ENCODE measurements at places on chromosomes 12 and 14. TPM values are rescaled to one million over a fixed set of nuclear protein-coding genes. Genes with fewer than 3 reads are reported as not detected.

DNA sequence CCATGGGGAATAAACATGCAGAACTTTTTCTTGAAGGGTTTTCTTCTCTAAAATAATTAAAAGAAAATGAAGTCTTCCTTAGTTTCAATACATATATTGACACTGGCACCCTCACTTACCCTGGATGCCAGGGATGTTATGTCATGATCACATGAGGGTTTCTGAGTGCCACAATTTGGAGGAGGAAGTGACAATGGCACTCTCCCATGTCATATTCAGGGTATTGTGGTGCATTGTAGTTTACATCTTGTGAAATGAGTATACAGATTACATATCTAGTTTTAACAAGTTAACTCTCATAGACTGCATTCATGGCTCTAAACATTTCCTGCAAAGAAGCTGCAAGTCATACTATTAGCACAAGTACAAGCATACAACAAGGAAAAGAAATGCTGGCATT lies 37.7 kb downstream of the CCDC177 start:
- no peaks in the 10 kb centered on the region for H3K36me3 ChIP-seq
- peaks cover 1% of the 10 kb centered on the region for H3K4me1 ChIP-seq
- no peak overlapping the region for H3K27ac ChIP-seq
- DNase-seq, result peak; percentile 12
- H3K27me3 ChIP-seq, result peaks cover 38% of the 10 kb centered on the region

DNA sequence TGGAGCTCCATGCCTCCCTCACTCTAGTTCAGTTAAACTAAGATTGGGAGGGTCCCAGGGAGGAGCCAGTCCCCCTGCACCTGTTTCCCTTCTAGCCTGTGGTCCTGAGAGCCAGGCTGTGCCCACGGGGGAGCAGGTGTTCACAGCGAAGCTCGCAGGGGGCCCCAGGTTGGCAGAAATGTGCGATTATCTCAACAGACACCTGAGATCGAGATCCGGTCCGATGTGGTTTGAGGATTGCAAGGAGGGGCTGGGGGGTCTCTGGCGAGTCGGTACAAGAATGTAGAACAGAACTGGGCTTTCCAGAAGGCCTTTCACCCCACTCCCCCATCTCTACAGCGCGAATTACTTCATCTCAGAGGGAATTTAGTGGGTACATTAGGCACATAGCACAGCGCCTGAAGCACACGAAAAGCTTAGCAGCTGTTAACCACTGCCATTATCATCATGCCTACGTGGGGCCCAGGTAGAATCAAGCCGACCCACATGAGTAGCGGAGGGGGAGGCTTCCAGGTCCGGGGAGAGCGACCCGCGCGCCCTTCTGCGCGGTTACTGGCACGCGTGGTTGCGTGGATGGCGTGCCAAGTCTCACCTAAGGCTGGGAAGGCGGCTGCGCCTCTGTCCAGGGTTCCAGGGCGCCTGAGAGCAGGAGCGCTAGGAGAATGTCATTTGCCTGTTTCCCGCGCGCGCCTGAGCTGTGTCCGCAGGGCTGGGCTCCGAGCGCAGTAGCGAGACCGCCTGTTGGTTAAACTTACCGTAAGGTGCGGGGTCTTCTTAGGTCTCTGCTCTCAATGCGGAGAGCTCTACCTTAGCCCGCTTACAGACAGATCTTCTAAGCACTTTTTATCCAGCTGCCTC lies 1539.5 kb upstream of the TMEM132C start:
- H3K4me1 ChIP-seq, result no peaks in the 10 kb centered on the region
- no peak overlapping the region for H3K4me3 ChIP-seq
- no peak overlapping the region for H3K27ac ChIP-seq
- no peaks in the 10 kb centered on the region for H3K36me3 ChIP-seq
- DNase-seq, result no peak

DNA sequence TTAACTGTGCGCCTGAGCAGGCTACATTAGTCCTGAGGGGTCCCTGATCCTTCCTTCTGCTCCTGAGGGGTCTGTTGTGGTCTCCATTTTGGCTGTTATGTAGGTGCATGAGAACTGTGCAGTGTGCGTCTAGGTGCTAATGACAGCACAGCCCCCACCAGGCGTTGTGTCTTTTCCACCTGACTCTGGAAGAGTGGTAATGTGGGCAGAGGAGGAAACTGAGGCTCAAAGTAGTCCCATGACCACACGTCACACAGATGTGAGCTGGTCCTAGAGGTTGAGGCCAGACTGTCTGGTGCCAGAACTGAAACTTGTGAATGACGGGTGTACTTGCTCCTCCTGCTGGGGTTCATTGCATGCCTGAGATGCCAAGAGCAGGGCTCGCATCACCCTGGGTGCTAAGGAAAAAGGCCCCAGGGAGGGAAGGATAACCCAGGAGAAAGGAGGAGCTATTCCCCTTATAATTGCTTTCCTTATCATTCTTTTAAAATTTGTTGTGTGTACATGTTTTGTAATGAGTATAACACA lies 111.8 kb downstream of the SLC25A47 start:
- no peaks in the 10 kb centered on the region for H3K36me3 ChIP-seq
- H3K27me3 ChIP-seq, result no peaks in the 10 kb centered on the region
- DNase-seq, result no peak
- H3K27ac ChIP-seq, result no peak overlapping the region
- no peak overlapping the region for H3K4me3 ChIP-seq
- peaks cover 9% of the 10 kb centered on the region for H3K4me1 ChIP-seq

DNA sequence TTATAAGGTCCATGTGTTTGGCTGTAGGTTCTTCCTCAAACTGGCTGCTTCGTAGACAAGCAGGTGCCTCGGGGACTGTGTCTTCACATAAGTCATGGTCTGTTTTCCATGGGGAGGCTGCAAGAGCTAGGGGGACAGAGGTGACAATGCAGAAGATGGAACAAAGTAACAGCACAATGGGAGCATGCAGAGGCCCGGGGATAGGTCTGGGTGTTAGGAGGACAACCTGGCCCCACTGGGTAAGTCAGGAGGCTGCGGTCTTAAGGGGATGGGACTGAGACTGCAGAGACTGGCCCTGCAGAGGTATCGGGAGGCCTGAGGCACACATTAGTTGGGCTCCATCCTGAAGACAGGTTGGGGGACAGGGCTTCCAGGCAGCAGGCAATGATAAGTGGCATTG lies 88.9 kb downstream of the NTF3 start:
- H3K27me3 ChIP-seq, result no peaks in the 10 kb centered on the region
- H3K27ac ChIP-seq, result no peak overlapping the region
- H3K4me3 ChIP-seq, result no peak overlapping the region
- H3K4me1 ChIP-seq, result no peaks in the 10 kb centered on the region
- no peaks in the 10 kb centered on the region for H3K36me3 ChIP-seq
- peak; percentile 16 for DNase-seq

DNA sequence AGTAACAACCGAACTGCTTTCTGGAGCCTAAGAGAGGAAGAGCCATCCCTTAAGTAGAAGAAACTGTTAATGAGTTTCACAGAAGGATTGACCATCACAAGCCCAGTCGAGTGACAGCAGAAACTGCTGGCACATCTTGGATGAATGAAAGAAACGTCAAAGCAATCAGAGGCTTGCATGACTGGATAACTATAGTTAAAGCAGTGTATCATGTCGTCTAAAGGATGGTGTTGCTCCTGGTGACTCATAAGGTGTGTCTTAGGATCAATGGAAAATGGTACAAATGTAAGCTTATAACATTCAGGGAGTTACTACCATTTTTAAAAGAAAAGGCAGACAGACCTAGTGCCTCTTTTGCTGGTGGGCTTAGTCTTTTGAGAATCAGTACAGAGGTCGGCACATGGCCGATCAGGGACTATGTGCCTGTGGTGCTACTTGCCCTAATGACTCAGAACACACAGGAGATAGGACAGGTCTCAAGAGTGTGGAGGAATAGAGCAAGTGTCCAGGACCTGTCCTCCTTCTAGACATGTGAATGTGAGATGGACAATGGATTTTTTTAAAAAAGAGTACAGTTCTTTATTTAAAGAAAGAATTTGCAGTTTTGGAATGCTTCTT lies 55.7 kb downstream of the TMX1 start:
- no peaks in the 10 kb centered on the region for H3K36me3 ChIP-seq
- DNase-seq, result no peak
- no peaks in the 10 kb centered on the region for H3K27me3 ChIP-seq
- peaks cover 11% of the 10 kb centered on the region for H3K4me1 ChIP-seq
- H3K27ac ChIP-seq, result no peak overlapping the region

GABARAPL1 gene
- total RNA-seq, result 1.5 TPM

GRCh38 chr12:111672822-111673381 lies 12.9 kb downstream of the BRAP start:
- H3K4me1 ChIP-seq, result no peaks in the 10 kb centered on the region
- H3K4me3 ChIP-seq, result no peak overlapping the region
- H3K36me3 ChIP-seq, result peaks cover 41% of the 10 kb centered on the region
- no peak overlapping the region for H3K27ac ChIP-seq
- DNase-seq, result no peak

- no peak overlapping the region for H3K4me3 ChIP-seq
- no peaks in the 10 kb centered on the region for H3K36me3 ChIP-seq
- H3K27me3 ChIP-seq, result peaks cover 5% of the 10 kb centered on the region
- no peak for DNase-seq
- H3K27ac ChIP-seq, result no peak overlapping the region
These were observed 100.5 kb downstream of the EXOC5 start for GRCh38 chr14:57168138-57168679.

DNA sequence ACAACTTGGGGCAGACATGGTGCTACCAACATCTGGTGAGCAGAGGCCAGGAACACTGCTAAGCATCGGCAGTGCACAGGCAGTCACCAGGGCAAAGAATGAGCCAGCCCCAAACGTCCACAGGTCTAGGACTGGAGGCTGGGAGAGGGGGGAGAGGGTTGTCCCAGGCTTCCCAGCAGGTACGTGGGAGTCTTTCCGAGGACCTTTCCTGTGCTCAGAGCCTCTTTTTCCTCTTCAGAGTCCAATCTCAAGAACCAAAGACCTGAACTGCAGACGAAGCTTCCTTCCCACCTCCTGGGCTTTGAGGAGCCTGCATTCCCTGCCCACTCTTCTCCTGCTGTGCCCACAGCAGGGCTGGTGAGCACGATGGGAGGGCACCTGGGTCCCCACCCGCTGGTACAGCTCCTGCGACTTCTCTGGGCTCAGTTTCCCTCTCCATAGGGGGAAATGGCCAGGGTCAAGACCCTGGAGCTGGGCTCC lies 48.7 kb downstream of the DLK1 start:
- no peak overlapping the region for H3K4me3 ChIP-seq
- H3K27me3 ChIP-seq, result no peaks in the 10 kb centered on the region
- no peak overlapping the region for H3K27ac ChIP-seq
- no peaks in the 10 kb centered on the region for H3K36me3 ChIP-seq
- DNase-seq, result no peak
- no peaks in the 10 kb centered on the region for H3K4me1 ChIP-seq

DNA sequence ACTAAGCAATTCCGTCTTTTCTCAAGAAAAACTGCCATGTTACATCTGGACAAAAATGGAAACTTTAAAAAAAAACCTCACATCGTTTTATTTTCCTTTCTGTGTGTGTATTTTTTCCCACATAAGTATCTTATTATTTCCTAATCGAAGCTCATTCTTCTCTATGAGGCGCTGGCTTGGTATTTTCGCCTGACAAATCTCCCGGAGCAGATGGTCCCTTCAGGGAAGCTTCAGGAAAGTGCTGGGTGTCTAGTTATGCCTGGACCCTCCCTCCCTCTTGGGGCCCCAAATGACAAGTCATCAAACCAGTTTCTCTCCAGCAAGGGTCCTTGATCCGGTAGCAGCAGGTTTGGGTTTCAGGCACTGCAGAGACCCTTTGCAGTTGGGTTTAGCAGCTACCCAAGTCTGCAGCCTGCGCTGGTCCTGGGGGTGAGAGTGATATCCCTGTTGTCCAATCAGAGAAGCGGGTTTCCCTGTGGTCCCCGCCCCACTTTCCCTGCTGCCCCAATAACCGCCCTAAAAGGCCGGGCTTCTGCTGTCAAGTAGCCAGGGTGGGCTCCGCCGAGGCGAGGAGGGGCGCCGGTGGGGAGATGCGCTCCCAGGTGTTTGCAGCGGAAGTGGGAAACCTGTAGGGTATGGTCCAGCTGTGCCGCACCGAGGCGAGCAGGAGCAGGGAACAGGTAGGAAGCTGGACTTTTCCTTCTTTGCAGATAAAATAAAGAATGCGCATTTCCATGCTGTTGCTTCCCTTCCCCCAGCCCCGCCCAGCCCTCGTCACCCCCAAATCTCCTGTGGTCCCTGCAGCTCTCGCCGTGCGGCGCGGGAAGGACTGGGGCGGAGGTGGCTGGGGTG lies at the start of gene CNTN1:
CNTN1 (plus strand) TSS at position 527 of the 852 bp plus-strand sequence.
- DNase-seq, result no peak
- H3K4me3 ChIP-seq, result no peak within 1 kb of the TSS
- peaks cover 27% of the 10 kb centered on the region for H3K27me3 ChIP-seq
- no peaks in the 10 kb centered on the region for H3K36me3 ChIP-seq
- no peak within 1 kb of the TSS for H3K27ac ChIP-seq

ENDOU gene
- 0.09 TPM for total RNA-seq

All from activated CD4-positive, alpha-beta T cell treated with anti-CD3 and anti-CD28 coated beads, Interleukin-2, amount 10 ng/mL, durations not matched to agents 24 days and 14 days (primary cell).